MV-4-11 (cell line): ENCODE measurements at places on chromosomes 4 and X.

DNA sequence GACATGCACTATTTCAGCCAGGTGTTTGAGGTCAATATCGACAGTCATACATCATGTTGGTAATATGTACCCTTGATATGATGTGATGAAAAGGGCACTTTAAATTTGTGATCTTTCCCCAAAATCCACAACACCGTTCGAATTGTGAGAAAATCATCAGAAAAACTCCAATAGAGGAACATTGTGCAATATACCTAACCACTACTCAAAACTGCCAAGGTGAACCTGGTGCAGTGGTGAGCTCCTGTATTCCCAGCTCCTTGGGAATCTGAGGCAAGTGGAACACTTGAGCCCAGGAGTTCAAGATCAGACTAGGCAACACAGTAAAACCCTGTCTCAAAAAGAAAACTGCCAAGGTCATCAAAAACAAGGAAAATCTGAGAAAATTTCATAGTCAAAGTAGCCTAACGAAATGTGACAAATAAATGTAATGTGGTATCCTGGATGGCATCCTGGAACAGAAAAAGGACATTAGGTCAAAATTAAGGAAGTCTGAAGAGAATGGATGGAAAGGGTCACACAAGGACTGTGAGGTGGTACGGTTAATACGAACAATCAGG, 55.6 kb upstream of the LSM6 start:
- no peak for DNase-seq

GRCh38 chrX:39922488-39922887, 175.3 kb downstream of the BCOR start:
- DNase-seq, result no peak

DNA sequence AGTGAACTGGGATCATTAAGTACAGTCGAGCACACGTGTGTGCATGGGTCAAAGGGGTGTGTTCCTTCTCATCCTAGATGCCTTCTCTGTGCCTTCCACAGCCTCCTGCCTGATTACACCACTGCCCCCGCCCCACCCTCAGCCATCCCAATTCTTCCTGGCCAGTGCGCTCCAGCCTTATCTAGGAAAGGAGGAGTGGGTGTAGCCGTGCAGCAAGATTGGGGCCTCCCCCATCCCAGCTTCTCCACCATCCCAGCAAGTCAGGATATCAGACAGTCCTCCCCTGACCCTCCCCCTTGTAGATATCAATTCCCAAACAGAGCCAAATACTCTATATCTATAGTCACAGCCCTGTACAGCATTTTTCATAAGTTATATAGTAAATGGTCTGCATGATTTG, 22.3 kb downstream of the SLC34A2 start:
- no peak for DNase-seq

- no peak for DNase-seq
Measured at GRCh38 chrX:138995458-138995857, 283.9 kb upstream of the FGF13 start.

DNA sequence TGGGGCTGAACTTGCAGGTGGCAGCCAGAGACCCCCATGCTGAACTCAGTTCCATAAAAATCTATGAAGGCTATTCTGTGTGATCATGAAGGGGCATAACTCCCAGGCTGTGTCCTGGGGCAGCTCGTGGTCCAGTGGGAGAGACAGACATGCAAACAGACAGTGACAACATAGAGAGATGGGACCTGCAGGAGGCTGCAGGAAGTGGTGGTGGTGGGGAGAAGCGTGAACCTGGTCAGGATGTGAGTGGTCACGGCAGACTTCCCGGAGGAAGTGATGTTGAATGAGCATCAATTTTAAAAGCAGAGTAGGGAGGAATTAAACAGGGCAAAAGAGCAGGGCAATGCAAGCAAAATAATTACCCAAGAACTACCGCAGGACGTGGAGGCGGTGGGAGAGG, 23.2 kb upstream of the SORCS2 start:
- DNase-seq, result no peak

- DNase-seq, result no peak
Measured at GRCh38 chrX:32195611-32196010, 1015.7 kb downstream of the DMD start.

- no peak for DNase-seq
Measured at GRCh38 chrX:153603131-153603656, 4.3 kb upstream of the CCNQ start.

GRCh38 chr4:7687006-7687405, 252.3 kb upstream of the PSAPL1 start:
- DNase-seq, result no peak

DNA sequence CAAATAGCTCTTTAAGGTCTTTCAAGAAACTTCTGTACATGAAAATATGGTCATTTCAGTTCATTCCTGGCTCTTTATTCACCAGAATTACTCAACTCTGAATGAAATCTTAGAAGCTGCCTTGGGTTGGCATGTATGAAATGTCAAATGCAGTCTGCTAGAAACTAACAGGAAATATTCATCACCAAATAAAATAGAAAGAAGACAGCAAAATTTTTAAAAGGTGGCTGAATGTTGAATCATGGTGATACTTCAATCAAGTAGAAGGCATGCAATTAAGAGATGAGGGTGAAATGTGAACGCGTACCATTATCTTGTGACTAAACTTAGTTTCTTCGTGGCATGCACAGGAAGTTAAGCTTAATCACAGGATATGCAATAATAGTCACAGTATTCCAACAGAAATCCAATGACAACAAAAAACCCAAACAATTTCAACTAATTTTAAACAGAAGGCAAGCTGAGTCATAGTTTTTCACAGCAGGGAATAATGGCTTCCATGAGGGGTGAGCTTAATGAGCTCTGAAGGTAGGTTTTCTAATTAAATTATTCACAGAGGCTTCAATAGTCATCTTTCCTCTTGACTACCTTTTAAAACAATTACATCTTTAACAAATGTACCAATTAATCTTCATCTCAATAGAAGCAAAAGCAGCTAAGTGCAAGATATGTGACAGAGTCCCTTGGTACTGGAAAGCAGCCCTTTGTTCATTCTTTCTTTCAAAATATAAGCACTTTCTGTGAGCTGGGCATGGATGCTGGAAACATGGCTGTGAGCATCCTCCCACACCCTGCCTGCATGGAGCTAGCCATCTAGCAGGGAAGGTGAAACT, 44.5 kb downstream of the SCFD2 start:
- peak; percentile 63 for DNase-seq

- peak; percentile 42 for DNase-seq
Measured at GRCh38 chr4:105191621-105192210, 45.0 kb downstream of the TET2 start.

DNA sequence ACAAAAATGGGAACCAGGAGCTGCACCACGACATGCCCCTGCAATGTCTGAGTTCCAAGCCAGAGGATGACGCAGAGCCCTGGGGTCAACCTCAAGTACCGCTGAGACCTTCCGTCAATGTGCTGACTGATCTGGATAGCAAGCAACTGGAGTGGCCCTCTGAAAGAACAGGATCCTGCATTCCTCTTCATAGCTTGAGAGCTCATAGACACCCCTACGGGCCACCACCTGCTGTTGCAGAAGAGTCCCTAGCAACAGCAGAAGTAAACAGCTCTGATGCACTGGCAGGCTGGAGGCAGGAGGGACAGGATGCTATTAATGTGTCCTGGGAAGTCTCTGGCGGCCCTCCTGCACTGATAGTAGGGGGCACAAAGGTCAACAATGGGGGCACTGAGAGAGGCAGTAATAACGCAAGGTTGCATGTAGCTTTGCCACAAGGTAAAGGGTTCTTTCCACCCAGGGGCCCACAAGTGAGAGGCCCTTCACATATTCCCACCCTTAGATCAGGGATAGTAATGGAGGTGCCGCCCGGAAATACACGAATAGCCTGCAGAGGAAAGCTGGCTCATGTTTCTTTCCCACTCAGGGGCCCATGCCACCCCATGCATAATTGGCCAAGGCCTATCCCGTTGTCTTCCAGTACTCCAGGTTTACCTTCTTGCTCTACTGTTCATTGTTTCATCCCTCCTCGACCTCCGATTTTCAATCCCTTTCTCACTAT, 1.3 kb downstream of the PRR32 start:
- DNase-seq, result peak; percentile 94

DNA sequence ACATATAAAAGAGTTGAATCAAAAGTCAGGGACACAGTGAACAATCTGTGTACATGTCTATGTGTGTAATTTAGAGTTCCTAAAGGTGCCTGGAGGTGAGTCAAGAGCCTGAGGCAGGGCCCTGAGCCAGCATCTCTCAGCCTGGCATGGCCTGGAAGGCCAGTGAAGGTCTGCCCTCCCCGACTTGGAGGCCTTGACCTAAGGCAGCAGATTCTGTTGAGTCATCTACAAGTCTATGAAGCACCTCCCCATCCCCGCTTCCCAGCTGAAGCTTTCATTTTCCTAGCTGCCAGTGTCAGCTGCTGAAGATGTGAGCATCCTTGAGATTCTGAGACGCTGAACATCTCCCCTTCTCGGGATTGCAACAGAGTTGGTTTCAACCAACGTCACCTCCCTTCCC, 583.9 kb downstream of the BCOR start:
- DNase-seq, result no peak

DNA sequence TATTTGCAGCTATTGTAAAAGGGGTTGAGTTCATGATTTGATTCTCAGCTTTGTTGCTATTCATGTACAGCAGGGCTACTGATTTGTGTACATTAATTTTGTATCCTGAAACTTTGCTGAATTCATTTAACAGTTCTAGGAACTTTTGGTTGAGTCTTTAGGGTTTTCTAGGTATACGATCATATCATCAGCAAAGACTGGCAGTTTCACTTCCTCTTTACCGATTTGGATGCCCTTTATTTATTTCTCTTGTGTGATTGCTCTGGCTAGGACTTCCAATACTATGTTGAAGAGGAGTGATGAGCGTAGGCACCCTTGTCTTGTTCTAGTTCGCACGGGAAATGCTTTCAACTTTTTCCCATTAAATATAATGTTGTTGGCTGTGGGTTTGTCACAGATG, 48.1 kb downstream of the NPY1R start:
- DNase-seq, result peak; percentile 52

DNA sequence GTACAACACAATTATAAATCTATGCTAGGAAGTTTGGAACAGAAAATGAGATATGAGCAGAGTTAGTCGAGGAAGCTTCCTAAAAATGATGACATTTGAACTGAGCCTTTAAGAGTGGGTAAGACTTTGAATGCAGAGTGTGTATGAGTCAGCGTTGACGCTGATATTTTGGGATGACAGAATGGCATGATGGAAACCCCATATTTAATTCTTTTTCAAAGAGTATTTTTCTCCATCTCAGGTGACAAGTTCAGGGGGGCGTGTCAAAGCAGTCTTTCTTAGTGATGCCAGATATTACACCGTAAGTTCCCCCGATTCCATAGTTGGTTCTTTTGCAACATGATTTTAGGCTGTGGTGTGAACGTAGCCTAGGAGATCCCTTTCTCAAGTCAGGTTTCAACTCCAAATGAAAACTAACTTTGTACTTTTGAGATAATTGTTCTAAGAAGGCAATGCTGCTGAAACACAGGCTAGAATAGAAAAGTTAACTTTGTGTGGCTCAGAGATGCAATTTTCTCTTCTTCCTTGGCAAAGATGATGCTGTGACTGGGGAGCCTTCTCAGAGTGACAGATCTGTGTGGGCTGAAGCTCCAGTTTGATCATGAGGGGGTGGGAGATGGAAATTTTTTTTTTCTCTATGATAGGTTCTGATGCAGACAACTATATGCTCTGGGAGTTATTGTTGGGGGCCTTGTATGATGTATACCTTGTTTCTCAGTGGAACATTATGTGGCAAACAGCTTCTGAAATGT, 59.2 kb downstream of the GLUD2 start:
- DNase-seq, result no peak

GRCh38 chrX:27463187-27463586, at the start of gene PPP4R3C:
TSS of gene PPP4R3C (minus strand) at chrX:27463341. CDS start at chrX:27463296, 45 bp downstream.
- DNase-seq, result no peak

DNA sequence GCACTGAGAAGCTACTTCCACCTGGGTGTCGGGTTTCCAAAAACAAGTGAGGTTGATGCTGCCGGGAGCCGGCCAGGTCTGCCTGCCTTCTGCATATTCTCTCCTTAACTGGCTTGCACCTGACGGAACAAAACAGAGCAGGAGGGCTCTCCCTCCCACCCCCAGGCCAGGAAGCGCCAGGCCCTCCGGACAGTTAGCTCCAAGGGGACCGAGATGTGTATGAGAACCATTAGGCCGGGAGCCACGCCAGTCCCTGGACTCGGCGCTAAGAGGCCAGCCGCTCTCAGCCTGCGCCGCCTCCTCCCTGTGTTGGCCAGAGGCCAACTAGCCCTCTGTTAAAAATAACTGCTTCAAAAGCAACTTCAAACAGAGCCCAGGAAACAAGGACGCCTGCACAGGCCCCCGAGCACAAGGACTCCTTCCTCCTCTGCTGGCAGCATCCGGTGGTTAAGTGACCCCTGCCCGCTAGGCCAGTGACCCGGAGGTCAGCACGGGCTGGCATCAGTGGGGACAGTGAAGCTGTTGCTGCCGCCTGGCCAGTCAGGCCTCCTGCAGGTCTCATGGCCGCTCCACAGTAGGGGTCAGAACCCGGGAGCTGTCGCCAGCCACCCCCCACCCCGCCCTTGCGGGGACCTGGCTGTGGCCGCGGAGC, 107.9 kb downstream of the ABLIM2 start:
- peak; percentile 14 for DNase-seq

GRCh38 chr4:34323549-34324320, 1920.6 kb downstream of the ARAP2 start:
- no peak for DNase-seq

- no peak for DNase-seq
Measured at GRCh38 chrX:153580700-153581386, 18.1 kb downstream of the CCNQ start.

GRCh38 chr4:38222892-38223291, 262.7 kb downstream of the PTTG2 start:
- DNase-seq, result no peak

DNA sequence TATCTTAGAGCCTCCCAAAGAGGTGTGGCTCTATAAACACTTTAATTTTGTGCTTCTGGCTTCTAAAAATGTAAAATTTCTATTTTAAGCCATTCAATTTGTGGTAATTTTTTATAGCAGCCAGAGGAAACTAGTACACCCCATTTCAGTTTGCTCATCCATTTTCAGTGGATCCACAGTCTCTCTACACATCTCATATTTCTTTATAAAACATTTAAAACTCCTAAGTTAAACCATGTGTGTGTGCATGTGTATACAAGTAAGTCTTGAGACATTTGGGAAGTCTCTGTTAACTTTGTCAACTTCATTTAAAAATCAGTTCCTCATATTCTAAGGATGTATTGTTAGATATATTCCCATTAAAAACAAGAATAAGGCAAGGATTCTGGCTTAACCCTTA, 273.2 kb downstream of the IL15 start:
- no peak for DNase-seq

- DNase-seq, result no peak
Measured at GRCh38 chr4:20273793-20274192, 22.1 kb downstream of the SLIT2 start.

- no peak for DNase-seq
Measured at GRCh38 chr4:80566203-80566872, 230.8 kb downstream of the CFAP299 start.
